ENCODE measurements at places on chromosomes 7 and 10.

- DNase-seq = no peak
Measured at GRCh38 chr10:113480851-113481502, 71.9 kb upstream of the HABP2 start.

DNA sequence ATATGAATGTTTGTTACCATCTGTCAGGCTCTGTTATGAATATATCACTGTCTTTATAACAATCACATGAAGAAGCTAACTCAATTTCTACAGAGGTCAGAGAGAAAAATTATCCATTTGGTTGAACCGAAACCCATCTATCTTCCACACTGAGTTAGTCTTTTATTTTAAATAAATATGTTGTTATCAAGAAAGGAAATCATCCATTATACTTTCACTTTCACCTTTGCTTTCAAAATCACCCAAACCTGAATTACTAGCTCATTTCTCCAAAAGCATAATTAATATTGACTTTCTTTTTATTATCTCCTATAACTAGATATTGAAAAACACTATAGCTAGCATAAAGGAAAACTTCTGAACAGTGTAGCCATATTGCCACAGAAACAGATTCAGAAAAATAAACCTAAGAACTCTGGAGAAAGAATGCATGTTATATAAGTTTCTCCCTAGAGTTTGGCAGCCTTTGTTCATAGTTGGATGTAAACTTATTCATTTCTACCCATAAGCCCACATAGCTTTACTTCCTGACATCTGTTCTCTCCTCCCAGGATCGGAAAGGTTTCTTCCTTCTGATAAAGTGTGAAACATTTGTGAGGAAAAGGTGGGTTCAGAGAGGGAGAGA is 66.0 kb downstream of the NPSR1 start:
- DNase-seq = no peak

DNA sequence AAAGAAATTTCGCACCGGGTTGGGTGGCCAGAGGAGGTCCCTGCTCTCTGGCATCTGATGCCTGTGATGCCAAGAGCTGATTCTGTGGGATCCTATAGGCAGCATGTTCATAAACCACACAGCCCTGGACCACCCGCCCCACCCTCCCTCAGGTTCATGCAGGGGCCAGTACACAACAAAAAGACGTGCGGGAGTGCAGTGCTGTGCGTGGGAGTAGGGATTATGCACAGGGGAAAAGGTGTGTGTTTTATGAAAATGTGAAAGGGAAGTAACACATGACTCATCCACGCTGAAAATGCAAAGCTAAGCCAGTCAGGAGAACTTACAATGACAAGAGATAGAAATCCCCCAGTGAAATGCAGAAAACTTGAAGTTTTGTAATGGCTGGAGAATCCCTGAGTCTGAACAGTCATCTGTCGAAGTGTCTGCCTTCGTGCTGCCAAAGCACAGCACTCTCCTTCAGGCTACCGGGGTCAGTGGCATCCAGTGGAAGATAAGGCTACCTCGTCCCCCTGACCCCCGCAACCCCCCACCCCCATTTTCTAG is 1.1 kb downstream of the KIAA1217 start:
- DNase-seq = no peak

- no peak for DNase-seq
Measured at GRCh38 chr7:130486954-130487436, 4.9 kb upstream of the MEST start.

DNA sequence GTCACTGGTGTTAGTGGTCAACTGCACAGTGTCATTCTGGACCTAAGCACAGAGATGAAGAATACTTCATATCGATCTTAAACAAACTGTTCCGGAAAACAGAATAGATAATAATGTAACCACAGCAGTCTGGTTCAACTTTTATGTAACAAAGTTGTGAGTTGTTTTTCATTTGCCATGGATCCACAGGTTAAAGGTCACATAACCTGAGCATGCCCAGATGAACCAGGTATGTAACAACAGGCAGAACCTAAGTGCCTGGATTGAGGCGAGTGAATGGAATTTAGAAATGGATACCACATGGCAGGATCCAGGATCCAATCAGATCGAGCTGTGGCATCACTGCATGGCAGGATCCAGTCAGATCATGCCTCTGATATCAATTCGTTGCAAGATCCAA is 87.1 kb downstream of the CLEC2L start:
- DNase-seq = no peak

GRCh38 chr7:40530292-40530691 is 395.5 kb downstream of the SUGCT start:
- no peak for DNase-seq

GRCh38 chr10:80453842-80454512 is at the start of gene TSPAN14:
Gene TSPAN14 (plus strand): TSS chr10:80454310. CDS start chr10:80489234, 34,924 bp downstream.
- DNase-seq = peak; percentile 72

- DNase-seq = no peak
Measured at GRCh38 chr7:95335093-95335492, 10.8 kb upstream of the PON1 start.

Data from head of caudate nucleus (tissue), 42 donors.